NCI-H2081 treated with DMSO at 0.1 percent for 48 hours (cell line): ENCODE measurements at places on chromosomes 7 and 10.

GRCh38 chr7:15848901-15849300 is 162.4 kb upstream of the MEOX2 start:
- DNase-seq = no peak

- DNase-seq = no peak
Measured at GRCh38 chr10:110562348-110562747, 5.1 kb upstream of the SMC3 start.

- DNase-seq = no peak
Measured at GRCh38 chr7:108307595-108307994, 148.6 kb downstream of the NRCAM start.

GRCh38 chr7:131544449-131545301 is 11.8 kb downstream of the PODXL start:
- peak; percentile 4 for DNase-seq

DNA sequence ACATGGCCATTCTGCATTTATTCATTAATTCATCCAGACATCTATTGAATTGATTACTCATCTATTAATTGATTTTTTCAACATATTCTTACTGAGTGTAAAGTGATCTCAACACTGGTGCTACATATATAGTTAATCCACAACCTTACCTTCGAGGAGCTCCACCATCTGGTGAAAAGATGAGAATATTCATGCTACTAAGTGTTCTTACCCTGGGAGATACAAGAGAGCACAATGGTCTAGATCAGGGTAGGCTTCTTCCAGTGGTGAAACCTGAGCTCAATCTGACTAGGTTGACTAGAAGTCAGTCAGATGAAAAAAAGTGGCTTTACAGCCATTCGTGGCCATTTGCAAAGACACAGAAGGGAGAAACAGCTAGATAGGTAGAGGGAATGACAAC is 507.4 kb downstream of the ANKRD7 start:
- no peak for DNase-seq

GRCh38 chr10:84829131-84829530 is 500.7 kb downstream of the CCSER2 start:
- no peak for DNase-seq

DNA sequence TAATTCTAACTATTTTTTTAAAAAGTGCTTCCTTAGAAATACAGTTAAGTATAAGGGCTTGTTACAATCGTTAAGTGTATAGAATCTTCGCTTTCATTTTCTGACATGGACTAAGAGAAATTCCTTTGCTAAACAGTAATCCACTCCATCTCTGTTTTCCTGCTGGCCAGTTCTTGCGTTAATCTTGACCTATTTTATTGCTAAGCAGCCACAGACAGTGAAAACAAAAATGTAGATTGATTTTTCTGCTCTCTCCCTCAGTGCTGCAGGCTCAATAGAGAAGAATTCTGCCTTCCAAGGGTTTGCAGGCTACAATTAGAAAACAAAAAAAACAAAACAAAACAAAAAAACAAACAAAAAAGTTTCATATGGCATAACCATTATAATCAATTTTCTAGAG is 310.4 kb upstream of the ADARB2 start:
- DNase-seq = no peak

GRCh38 chr7:22858640-22859561 is 36.3 kb upstream of the TOMM7 start:
- no peak for DNase-seq

DNA sequence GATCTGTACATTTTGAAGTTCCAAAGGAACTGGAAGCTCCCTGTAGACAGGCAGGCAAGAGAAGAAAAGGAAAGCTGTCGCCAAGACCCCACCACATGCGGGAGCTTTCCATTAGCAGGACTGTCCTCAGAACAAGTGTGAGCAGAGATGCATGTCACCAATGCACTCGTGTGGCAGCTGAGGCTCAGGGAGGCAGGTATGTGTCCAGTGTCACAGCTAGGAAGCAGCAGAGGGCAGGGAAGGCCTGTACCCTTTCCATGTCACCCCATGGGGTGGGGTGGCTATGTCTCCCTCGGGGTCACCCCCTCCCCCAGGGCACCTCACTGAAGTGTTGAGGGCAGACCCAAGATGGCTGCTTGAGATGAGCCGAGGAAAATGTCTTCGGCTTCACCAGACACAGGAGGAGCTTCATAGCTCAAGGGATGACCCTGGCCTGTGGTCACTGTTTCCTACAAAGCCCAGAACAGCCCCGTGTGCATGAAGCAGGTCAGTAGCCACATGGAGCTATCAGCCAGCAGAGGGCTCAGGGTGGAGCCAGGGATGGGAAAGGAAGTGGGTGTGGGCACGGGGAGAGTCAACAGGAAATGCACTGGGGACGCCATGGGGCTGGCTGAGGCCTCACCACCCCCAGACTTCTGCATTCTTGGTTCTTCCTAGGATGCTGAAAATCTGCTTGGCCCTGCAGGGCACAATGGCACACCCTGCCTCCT is 96.6 kb downstream of the FAM53B start:
- no peak for DNase-seq

DNA sequence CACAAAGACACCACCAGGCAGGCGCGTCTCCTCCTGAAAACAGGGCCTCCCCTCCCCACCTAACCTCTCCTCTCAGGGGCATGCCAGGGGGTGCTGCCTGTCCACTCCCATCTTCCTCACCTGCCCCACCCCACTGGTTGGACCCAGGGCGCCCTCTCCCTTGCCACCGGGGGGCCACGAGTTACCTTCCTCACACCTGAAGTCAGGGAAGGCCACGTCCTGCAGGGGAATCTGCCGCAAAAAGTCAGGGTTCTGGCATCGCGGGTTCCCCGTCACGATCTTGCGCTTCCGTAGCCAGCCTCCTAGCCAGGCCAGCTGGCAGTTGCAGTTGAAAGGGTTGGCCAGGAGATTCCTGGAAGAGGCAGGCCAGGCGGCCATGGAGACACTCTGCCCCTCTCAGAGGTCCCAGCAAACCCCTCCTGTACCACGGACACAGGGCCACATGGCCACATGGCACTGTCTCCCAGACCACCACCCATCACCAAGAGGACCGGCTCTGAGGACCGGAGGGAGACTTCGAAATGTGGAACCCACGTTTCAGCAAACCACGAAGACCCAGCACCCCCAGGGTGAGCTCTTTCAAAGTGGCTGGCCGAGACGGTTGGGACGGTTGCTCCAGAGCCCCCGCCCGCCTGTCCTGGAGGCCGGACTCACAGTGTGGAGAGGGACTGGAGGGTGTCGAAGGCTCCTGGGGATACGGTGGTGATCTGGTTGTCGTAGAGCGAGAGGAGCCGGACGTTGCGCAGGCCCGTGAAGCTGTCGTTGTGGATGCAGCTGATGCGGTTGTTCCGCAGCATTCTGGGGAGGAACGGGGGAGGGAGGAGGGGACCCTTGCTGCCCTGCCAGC is 142.8 kb downstream of the SLIT1 start:
- no peak for DNase-seq

GRCh38 chr10:130046591-130046990 is 64.0 kb downstream of the C10orf143 start:
- DNase-seq = no peak

GRCh38 chr10:67858971-67859370 is 21.0 kb upstream of the DNAJC12 start:
- DNase-seq = no peak

GRCh38 chr10:122557516-122557915 is 3.0 kb upstream of the DMBT1 start:
- DNase-seq = no peak

GRCh38 chr10:81576336-81576735 is 298.7 kb upstream of the NRG3 start:
- DNase-seq = no peak

- DNase-seq = no peak
Measured at GRCh38 chr7:145474009-145474686, 638.3 kb upstream of the TPK1 start.

GRCh38 chr10:60224066-60224705 is 165.5 kb downstream of the ANK3 start:
- no peak for DNase-seq

DNA sequence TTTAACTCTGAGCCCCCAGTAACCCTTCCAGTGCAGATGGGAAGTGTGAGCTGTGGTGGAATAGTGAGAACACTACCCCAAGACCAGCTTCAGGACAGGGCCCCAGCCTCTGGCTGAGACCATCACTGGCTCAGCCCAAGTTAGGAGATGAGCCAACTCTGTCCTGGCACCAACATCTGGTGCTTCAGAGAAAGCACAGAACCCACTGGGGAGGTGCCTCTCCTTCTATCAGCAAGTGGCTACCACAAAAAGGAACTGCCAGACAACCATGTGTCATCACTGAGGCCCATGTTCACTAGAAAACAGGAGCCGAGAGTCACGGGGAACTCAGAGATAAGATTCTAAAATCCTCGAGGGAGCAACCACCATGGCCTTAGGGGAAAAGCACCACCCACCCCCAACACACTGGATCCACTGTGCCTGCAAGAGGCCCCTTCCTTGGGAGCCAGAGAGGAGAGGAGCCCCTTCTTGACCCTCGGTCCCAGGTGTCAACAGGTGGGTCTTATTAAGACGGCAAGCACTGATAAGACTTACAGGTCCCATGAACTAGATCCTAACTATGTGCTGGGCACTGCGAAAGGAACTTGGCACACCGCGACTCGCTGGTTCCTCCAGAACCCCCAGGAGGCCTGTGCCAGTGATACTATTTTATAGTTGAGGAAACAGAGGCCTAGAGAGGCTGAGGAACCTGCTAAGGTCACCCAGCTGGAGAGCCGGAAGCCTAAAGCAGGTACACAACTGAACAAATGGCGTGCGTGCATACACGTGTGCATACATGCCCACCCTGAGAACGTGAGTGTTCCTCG is 102.7 kb downstream of the FAM53B start:
- no peak for DNase-seq

DNA sequence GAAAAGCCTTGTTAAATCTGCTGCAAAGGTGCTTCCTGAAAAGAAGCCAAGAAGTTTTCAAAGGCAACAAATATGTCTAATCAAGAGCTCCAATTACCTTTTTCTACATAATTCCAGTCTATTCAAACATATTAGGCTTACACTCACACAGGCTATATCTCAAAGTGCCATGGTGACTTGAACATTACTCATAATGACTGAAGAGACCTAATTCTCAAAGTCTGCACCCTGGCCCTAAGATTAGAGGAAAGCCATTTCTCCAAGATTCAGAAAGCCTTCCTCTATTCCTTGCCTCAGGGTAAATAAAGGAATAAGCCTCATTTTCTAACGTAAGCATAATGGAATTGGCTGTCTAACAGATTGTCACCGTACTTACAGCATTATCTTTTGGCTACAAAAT is 78.3 kb upstream of the THSD7A start:
- DNase-seq = no peak

GRCh38 chr7:117937049-117937752 is 64.0 kb upstream of the CTTNBP2 start:
- no peak for DNase-seq

DNA sequence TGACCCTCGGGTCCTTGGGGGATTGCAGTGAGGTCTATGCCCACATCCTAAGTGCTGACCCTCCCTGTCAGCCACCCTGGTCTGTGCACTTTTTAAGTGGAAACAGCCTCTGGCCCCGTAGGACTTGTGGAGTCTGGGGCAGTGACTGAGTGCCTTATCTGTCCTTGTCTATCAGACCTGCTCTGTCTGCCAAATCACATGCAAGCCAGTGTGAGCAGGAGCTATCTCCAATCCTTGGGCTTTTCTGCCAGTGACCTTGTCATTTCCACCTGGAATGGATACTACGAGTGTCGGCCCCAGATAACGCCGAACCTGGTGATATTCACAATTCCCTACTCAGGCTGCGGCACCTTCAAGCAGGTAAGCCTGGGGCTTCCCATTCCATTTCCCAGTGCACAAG is 62.7 kb downstream of the C10orf120 start:
- DNase-seq = no peak

DNA sequence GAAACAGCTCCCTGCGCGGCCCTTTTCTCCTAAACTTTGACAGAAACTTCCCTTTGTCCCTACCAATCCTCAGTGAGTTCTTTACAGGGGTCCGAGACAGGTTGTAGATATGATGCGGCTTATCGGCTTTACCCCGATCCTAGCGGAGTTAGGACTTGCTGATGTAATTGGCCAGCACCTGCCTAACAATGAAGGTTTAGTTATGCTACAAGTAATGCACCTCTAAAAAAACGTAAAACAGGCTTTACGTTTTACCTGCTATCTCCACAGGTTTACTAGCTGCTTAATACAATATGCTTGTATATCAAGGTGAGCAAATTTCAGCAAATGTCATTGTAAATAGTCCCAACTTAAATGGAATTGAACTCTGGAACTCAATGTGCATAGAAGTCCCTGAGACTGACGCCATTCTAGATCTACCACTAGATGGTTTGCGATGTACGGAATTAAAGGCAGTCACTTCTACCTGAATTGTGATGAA is 697 bp upstream of the SNX13 start:
- DNase-seq = no peak
